Calu3 (cell line): ENCODE measurements at places on chromosomes 5 and 9.

DNA sequence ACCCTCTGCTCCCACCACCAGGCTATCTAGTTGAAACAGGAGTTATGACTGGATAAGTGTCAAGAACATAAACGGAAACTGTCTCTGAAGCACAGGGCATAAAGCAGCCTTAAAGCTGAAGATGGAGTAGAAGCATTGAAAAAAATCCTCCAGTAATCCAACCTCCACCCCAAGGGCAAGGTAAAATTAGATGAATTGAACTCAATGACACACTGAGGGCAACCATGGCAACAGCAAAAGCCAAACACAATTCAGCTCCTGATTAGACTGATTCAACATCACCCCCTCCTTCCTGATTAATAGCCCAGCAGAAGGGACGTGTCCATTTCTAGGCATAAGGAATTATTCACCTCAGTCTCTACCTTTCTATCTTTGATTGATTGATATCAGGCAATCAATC lies 183.2 kb upstream of the MAP3K1 start:
- no peak for DNase-seq

DNA sequence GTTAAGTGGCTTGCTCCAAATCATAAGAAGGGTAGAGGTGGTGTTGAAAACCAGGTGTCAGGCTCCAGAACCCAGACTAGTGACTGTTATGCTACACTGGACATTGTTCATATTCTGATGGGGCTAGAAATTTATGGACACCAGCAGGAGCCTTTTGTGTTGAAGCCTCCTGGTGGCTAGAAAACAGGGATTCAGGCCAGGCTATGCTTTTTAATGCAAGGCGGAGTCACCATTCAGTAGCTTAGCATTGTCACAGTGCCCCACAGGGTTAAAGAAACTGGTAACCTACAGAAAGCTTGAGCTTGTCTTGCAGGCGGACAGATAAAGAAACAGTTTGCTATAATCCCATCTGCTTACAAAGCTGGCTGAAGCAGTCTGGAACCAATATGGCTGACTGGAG lies 23.0 kb upstream of the GOLM1 start:
- DNase-seq: no peak

GRCh38 chr5:129363991-129364390 lies 96.1 kb upstream of the ADAMTS19 start:
- no peak for DNase-seq

GRCh38 chr5:147930769-147931168 lies 24.4 kb upstream of the C5orf46 start:
- no peak for DNase-seq

- no peak for DNase-seq
These were observed 16.1 kb downstream of the LHFPL2 start for GRCh38 chr5:78632467-78632866.
